ENCODE measurements at places on chromosomes 1 and 21.

DNA sequence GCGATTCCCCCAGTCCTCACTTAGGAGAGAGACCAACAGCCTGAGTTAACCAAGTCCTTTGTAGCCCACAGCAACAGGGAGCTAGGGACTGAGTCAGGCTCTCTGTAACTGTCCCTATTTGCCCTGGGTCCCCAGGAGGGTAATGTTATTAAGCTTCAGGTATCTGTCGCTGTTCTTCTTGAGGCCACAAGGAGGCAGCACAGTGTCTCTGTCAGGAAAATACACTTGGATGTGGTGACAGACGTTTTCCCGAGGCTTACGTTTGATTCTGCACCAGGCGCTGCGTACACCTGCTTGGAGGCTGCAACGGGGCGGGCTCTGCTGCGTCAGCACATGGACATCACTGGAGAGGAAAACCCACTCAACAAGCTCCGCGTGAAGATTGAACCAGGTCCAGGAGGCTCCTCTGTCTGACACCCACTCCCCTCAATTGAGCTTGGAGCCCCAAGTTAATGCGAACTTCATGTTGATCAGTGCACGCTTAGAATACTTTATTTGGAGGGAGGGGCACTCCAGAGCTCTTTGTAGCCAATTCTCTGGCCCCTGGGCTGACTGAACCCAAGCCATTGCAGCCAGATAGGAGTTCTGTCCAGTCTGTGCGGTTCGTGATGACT, 10.7 kb upstream of the ELF3 start:
- DNase-seq: no peak

GRCh38 chr1:84972377-84972987, 24.4 kb downstream of the MCOLN2 start:
- DNase-seq: no peak

GRCh38 chr1:183609313-183609712, 19.1 kb upstream of the NCF2 start:
- DNase-seq: no peak

DNA sequence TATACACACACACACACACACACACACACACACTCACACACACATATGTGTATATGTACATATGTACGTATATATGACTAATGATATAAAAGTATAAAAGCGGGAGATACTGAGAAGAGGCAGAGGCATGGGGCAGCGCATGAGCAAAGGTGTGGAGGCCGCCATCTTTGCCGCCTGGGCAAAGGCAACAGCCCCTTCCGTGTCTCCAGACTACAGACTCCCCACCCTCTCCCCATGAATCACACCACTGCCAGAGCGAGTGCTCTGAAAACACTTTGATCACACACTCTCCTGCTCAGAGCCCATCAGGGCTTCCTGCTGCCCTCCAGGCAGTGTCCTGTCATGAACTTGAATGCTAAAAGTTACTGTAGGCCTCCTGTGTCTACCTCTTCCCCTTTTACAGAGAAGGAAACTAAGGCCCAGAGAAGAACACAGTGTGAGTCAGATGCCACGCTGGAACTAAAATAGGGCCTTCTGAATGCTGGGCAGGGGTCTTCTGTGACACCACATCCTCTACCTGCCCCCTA, 54.7 kb upstream of the SSBP3 start:
- DNase-seq: no peak

GRCh38 chr1:192626366-192627179, 9.4 kb upstream of the RGS13 start:
- no peak for DNase-seq

- DNase-seq: peak; percentile 72
These were observed 322.8 kb downstream of the SPATA17 start for GRCh38 chr1:217953922-217954321.

- no peak for DNase-seq
These were observed 8.1 kb downstream of the ADAMTS5 start for GRCh38 chr21:26958788-26959187.
